ENCODE measurements at places on chromosomes 7 and 10.

GRCh38 chr10:87925570-87925969 is 62.1 kb downstream of the PTEN start:
- DNase-seq = no peak

DNA sequence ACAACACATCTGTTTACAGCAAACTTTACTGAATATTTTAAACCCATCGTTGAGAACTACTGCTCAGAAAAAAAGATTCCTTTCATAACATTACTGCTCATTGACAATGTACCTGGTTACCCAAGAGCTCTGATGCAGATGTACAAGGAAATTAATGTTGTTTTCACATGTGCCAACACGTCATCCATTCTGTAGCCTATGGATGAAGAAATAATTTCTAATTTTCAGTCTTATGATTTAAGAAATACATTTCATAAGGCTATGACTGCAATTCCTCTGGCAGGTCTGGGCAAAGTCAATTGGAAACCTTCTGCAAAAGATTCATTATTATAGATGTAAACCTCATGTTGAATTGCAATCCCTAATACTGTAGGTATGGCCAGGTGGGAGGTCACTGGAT is 16.7 kb upstream of the CNNM1 start:
- no peak for DNase-seq

DNA sequence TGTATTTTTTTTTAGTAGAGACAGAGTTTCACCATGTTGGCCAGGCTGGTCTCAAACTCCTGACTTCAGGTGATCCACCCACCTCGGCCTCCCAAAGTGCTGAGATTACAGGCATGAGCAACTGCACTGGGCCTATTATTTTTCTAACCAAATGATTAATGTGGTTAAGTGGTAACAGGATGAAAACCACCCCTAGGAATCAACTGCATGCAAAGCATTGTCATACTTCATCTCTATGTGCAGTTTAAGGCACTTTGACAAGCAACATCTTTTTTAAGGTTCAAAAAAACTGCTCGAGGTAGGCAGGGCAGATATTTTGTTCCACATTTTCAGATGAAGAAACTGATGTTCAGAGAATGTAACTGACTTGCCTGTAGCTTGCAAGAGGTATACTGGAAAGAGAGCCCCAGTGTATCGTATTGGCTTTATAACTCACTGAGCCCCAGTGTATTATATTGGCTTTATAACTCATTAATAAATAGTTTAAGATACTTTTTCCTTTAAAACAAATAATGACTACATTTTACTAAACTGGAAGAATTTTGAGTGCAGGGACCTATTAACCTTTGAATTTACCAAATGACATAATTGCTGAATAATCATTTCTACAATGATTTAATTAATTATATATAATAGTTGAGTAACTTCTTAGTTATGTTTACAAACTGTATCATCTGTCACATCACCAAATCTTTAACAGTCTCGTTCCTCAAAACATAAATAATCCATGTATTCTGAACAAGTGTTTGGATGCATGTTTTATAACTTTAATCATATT is 38.1 kb downstream of the RTKN2 start:
- no peak for DNase-seq

DNA sequence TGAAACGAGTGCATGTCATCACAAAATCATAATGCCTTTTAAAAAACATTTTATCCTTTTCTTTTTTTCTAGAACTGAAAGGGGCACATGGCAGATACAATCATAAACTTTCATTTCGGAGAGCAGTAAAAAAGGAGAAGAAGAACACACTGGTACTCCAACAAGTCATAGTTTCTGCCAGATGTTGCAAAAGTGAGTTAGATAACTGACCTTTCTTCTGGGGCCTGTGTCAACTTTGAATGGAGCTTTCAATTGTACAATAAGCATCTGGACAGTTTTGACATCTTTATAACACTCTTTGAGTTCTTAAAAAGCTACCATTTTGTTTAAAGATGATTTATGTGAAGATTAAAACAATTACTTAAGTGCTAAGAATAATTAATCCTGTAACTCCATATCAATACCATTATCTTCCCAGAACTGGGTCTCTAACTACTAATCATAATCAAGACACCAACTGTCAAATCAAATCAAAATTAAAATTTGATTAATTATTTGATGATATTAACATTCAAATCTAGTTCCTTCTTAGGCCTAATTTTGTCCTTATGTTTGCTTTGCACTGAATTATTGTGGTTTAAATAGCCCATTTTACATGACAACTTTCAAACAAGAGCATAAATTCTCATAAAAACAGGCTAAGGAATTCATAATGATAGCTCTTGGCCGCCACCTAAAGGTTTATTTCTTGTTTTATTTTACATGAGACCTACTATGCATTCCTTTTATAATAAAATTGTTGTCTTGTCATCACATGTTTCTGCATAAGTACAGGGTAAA is 19.5 kb upstream of the ITGB8 start:
- DNase-seq = no peak

- no peak for DNase-seq
These were observed 3.5 kb upstream of the MYOZ1 start for GRCh38 chr10:73644767-73645166.

GRCh38 chr7:173209-173918 is 19.0 kb upstream of the FAM20C start:
- no peak for DNase-seq

- DNase-seq = no peak
These were observed 117.1 kb downstream of the RPS24 start for GRCh38 chr10:78150756-78151155.

- no peak for DNase-seq
These were observed 149.2 kb downstream of the PAXIP1 start for GRCh38 chr7:154853727-154854095.

DNA sequence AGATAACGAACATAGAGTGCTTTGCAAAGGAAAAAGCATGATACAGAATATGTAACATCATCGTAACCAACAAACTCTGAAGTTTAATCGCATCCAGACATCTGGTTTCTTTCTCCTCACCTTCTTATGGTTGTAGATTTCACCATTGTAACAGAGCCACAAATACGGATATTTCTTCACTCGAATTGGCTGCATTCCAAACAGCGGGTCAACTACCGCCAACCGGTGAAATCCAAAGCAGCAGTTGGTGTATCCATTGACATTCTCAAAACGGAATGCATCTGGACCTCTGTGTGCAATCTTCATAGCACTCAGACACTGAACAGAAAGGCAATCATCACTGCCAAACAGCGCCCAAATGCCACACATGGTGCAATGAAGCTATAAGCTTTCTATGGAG is 3.4 kb downstream of the ASNS start:
- DNase-seq = no peak

GRCh38 chr10:46014683-46015405 is 15.6 kb downstream of the NCOA4 start:
- DNase-seq = no peak

Data from substantia nigra (tissue), 51 donors.